ENCODE measurements at places on chromosomes 3 and 15.

DNA sequence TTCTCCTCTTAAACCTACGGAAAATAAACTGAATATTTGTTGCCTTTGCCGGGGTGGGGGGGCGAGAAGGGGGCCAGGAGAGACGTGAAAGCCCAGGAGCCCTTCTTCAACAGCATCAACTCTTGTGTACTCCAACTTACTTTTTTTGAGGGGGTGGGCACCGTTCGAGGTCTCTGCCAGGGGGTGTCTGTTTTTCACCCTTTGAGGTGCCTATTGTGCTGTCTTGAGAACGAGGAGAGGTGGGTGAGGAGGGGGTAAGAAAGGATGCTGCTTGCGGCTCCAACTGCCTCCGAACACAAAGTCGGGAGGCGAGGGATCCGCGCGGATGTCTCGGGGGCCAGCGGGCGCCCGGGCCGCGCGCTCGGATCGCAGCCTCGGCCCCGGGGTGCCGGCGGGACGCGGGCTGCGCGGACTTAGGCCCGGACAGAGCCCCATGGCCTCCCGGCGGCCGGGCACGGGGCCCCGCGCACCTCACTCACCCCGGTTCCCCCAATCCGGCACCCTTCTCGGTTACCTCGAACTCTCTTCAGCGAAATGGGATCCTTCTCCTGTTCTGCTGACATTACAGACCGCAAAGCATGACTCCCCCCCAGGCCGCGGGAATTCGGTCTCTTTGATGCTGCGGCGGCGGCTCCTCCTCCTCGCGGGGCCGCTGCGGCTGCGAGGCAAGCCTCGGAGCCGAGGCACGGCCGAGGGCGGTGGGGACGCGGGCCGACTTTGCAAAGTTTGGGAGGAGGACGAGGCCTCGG is 650 bp downstream of the PYGO1 start:
- DNase-seq, result peak; percentile 2

- no peak for DNase-seq
Observed at GRCh38 chr3:102178817-102179216, 256.0 kb upstream of the ZPLD1 start.

DNA sequence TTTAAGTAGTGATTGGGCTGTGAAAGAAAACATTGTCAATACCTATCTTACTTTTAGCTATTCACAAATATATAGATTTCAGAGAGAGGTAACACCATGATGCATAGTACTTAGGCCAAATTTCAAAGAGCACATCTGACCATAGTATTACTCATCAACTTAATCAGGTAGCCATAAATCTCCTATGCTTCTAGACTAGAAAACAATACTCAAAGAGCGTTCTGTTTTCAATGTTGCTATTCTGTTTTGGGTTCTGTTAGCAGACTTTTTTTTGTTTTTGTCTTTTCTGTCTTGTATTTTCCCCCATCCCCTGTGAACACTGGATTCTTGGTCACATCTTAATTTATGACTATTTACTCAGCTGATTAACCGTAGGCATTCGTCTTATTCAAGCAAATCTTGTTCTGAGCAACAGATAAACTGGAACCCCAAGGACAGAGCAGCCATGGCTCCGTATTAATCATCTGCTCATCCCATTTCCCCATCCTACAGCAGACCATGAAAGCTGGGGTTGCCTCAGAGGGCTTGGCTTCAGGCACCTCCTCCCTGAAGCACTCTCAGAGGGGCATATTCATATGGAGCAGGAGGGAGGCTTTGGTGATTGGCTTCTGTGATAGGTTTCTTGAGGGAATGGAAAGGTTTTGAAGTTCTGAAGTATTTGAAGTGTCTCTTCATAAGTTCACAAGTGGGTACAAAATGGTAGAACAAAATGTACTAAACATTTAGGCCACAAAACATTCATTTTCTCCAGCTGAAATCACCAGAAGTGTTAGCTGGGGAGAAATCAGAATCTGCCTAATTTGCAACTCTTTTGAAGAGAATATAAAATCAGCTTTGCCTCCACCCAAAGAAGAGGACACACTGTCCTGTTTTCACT is 105.3 kb downstream of the TNIK start:
- no peak for DNase-seq

DNA sequence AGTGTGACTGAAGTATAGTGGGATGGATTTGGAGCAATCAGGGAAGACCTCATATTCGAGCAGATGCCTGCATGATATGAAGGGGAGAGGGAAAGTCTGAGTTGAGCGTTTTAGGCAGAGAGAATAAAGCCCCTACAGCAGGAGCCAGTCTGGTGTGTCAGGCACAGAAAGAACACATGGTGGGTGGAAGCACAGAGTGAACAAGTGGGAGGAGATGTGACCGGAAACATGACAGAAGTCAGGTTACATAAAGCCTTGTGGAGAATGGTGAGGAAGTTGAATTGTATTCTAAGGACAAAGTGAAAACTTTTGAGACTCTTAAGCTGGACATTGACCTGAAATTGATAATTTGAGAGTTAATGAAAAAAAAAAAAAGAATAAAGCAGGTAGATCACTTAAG is 541.0 kb downstream of the PLOD2 start:
- DNase-seq, result no peak

DNA sequence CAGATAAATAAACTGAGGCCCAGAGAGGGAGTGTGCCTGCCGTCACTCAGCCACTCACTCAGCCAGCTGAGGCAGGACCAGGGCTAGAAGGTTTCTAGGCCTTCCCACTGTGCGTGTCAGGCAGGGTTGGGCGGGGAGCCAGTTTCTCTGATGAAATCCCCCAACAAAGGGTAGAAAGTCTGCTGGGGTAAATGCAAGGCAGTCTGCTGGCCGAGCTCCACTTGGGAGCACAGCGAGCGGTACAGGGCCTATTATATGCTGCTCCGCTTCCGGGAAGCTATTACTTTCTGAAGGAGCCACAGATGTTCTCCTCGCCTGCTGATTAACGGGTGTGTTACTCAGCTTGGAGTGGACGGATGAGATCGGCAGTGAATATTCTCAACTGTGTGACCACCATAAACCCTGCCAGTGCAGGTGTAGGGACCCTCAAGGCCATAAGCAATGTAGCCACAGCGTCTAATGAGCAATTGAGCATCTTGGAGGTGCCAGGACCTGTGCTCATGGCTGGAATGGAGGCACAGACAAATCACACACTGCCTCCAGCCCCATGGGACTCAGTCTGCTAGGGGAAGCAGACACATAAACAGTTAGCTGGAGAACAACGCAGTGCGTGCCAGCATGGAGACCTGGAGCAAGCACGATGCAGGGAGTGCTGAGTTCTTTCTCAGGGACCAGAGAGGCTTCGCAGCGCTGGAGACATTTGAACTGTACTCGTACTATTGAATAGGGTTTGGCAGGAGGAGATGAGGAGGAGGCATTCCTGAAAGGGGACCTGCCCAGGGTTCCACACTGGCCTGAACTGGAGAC is 42.1 kb downstream of the CORO2B start:
- DNase-seq, result no peak

- no peak for DNase-seq
Observed at GRCh38 chr3:47910777-47911440, 105.3 kb downstream of the MAP4 start.

DNA sequence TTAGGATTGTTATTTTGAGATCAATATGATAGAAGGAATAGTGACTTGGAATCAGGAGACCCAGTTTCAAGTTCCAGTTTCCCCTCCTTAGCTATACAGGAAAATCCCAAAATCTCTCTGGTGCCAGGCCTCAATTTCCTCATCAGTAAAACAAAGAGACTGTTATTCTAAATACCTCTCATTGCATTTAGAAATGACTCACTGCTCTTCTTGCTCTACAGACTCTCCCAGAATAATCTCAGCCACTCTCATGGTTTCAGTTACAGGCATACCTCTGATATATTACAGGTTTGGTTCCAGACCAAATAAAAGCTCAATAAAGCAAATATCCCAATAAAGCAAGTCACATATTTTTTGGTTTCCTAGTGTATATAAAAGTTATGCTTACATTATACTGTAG is 28.3 kb downstream of the IMPG2 start:
- no peak for DNase-seq

- no peak for DNase-seq
Observed at GRCh38 chr3:45554006-45554666, 40.4 kb upstream of the LIMD1 start.

DNA sequence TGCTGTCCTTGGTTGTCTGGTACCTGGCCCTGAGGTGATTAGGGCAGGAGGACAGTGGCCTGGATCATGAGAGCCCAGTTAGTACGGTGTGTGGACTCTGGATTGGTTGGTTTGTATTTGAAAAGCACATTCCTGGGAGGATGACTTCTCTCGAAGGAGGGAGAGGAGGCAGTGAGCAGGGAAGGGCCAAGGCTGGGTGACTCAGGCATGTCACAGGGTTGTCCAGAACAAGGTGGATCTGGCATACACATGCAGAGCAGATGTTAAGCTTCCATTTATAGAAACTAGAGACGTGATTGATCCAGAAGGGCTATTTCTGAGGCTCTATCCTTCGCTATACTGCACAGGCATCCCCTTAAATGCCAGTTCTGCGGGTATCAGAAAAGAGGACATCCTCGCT is 34.4 kb downstream of the FAM240A start:
- no peak for DNase-seq

GRCh38 chr3:39106281-39106811 is 1.1 kb downstream of the GORASP1 start:
- DNase-seq, result no peak

DNA sequence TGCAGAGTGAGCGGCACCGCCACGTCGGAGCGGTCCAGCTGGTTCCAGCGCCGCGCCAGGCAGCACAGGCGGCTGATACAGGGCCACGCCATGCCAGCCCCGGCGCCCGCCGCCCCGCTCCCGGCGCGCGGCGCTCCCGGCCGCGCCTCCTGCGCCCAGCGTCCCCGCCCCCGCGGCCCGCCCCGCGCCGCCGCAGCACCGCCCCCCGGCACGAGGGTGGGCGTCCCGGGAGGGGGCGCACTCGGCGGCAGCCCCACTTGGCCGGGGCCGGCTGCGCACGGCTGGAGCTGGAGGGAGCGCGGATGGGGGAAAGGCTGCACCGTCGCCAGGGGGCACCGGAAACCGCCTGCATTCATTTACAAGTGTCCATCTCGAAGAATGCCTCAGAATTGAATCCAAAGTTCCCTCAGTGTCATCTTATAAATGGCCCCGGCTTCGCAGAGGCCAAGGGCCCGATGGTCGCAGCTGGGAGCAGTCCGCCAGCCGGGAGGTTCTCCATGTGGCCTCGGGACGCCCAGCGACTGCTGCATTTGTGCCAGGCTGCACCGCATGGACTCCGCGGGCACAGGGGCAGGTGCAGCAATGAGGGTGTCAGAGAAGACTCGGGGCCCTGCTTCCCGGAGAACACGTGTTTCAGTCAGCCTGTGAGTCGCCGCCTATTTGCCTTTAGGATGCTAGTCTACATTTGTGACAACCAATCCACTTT is at the start of gene MAP6D1:
Gene MAP6D1 (minus strand): TSS at position 122 of the 706 bp plus-strand sequence. CDS start 30 bp downstream, at position 92.
- no peak for DNase-seq

- no peak for DNase-seq
Observed at GRCh38 chr3:24937780-24938179, 443.1 kb upstream of the THRB start.

DNA sequence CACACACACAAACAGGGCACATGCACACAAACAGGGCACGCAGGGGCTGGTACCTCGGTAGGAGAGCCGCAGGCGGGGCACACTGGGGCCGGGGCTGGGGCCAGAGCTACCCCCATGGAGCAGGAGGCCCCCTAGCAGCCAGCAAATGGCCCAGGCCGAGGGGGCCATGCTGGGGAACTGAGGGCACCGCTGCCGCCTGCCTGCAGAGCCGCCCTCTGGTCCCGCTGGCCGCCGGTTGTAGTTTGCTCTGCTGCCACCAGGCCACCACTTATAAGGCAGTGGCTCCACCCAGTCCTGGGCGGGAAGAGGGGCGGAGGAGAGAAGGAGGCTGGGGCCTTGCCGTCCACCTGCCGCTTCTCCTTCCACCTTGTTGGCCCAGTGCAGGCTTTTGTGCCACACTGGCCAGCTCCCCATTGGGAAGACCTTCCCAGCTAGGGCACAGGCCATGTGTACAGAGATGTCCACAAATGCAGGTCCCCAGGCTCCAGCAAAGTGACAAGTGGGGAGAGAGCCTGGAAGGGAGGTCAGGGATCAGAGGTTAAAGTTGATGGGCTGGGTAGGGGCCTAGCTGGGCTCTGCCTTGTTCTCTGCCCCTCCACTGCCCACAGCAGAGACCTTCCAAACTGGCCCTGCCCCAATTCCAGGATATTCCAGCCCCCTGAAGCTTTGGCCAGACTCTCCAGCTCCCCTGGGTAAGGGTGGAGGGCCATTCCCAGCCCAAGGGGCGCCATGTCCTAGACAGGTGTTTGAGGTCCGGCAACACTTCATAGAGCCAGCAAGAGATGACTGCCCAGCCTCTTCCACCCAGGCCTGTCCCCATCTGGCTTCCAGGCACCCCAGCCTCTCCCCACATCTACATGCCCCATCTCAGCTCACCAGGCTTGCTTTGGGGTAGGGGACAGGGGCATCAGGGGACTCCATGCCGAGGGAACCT is at the start of gene SEMA3G:
Gene SEMA3G (minus strand): TSS at position 244 of the 934 bp plus-strand sequence. CDS start 76 bp downstream, at position 168.
- DNase-seq, result peak; percentile 64

GRCh38 chr3:159917141-159917540 is 71.5 kb upstream of the IL12A start:
- no peak for DNase-seq

- DNase-seq, result no peak
Observed at GRCh38 chr3:195718477-195718984, 2.2 kb upstream of the MUC20 start.

DNA sequence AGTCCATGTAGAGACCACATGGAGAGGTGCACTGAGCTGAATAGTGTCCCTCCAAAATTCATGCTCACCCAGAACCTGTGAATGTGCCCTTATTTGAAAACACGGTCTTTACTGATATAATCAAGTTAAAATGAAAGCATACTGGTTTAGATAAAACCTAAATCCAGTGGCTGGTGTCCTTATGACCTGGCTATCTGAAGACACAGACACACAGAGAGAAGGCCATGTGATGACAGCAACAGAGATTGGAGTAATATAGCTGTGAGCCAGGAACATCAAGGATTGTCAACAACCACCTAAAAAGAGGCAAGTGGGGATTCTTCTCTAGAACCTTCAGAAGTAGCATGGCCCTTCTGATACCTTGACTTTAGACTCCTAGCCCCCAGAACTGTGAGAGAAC is 54.7 kb upstream of the CD47 start:
- no peak for DNase-seq

- no peak for DNase-seq
Observed at GRCh38 chr3:187929112-187929816, 184.0 kb upstream of the BCL6 start.

DNA sequence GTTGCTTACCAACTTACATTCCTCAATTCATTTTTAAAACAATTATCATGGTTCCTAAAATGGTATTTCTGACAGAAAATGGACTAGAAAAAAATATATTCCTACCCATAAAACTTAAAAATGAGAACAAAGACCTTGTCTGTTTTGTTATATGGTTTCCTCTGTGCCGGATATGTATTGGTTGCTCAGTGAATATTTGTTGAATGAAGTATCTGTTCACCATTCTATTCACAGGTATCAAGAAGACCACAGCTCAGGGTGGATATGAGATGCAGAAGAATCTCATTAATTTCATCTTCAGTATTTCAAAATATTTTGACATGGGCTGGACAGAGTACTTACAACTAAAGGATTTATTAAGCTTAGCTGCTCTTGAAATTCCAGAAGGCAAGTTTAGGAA is 58.1 kb downstream of the TUSC7 start:
- DNase-seq, result no peak

GRCh38 chr15:90307661-90308060 is 42.2 kb downstream of the NGRN start:
- DNase-seq, result no peak
